ENCODE measurements at places on chromosomes 13 and 19. TPM values are rescaled to one million over a fixed set of nuclear protein-coding genes. Genes with fewer than 3 reads are reported as not detected.

The SLITRK6 gene
- total RNA-seq, result 0.20 TPM

The SLAIN1 gene
- total RNA-seq, result 20.0 TPM

DNA sequence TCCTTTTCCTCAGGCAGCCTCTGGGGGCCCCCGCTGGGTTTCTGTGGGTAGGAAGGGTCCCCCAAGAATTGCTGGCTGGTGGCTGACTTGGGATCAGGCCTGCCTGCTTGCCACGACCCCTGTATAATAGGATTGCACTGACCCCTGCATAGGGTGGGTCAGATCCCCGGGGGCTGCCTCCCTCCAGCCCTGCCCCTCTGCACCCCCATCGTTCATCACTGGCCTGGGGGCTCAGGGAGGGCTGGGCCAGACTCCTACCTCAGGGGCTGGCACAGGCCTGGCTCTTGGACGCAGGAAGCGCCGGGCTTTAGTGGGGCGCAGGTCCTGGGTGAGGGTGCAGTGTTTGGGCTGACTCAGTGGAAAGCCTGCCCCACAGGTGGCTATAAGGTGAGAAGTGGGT lies 10.6 kb downstream of the NDUFB7 start:
- no peak for DNase-seq

The IL4I1 gene
- total RNA-seq, result 5.7 TPM

The PSMC4 gene
- 80.0 TPM for total RNA-seq

GRCh38 chr13:62706048-62706447 lies 1290.4 kb upstream of the PCDH20 start:
- no peak for DNase-seq

DNA sequence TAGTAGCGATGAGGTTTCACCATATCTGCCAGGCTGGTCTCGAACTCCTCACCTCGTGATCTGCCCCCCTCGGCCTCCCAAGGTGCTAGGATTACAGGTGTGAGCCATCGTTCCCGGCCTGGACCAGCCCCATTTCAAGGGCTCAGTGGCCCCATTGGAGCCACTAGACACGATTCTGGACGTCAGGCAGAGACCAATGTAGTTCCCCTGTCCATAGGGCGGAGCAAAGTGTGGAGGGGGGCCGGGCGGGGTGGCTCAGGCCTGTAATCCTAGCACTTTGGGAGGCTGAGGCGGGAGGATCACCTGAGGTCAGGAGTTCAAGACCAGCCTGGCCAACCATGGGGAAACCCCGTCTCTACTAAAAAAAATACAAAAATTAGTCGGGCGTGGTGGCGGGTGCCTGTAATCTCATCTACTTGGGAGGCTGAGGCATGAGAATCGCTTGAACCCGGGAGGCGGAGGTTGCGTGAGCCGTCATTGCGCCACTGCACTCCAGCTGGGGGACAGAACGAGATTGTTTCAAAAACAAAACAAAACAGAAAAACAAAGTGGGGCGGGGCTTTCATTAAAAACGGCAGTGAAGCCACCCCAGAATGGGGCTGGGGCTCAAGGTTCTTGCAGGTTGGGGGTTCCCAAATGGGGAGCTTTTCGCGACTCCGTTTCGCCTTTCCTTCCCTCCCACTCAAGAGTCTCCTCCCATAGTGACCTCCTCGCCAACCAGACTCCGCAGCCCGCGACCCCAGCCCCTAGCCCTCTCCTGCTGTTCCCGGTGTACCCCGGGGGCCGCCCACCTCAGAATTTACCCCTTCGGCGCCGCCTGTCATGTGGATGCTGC lies 758 bp upstream of the TECR start:
- DNase-seq, result peak; percentile 85

DNA sequence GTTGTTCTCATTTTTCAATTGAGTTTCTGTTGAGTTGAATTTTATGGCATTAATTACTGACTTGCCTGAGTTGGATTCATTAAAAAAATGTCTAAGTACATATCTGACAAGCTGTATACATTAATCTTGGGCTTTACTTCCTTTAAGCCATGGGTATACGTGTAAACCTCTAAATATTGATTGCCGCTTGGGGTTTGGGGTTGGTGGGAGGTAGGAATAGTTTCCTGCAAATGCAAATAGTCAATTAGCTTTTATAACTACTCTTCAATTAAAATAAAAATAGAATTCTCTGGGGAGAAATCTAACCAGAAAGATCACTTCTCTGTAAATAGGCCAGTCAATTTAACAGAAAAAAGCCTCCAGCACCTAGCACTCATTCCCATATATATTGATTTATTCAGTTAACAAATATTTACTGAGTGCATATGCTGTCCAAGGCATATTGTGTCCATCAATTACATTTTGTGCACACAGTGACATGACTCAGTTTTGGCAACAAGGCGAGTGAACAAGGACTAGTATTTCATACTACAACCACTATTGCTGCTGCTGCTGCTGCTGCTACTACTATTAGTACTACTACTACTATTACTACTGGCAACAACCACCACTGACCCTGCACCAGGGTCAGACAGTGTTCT lies 306.8 kb downstream of the RFC3 start:
- DNase-seq, result no peak

DNA sequence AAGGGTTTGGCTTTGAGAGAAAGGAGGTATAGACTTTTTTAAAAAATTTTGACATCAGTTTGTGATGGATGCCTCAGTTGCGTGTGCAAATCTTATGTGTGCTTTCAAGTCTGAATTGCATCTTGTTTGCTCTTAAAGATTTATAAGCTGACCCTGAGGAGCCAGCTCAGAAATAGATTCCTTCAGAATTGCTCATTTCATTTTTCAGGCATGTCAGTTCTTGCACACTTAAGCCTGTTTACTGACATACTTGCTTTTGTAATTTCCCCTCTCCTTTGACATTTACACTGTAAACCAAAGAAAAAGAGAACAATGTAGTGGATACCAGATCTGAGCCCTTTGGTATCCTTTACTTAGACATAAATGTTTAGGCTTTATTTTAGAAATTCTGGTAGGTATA lies 87.6 kb downstream of the RNF17 start:
- DNase-seq, result no peak

GRCh38 chr19:18865106-18865972 lies 30.6 kb downstream of the CERS1 start:
- DNase-seq, result peak; percentile 72

The RAB3D gene
- 51.3 TPM for total RNA-seq

DNA sequence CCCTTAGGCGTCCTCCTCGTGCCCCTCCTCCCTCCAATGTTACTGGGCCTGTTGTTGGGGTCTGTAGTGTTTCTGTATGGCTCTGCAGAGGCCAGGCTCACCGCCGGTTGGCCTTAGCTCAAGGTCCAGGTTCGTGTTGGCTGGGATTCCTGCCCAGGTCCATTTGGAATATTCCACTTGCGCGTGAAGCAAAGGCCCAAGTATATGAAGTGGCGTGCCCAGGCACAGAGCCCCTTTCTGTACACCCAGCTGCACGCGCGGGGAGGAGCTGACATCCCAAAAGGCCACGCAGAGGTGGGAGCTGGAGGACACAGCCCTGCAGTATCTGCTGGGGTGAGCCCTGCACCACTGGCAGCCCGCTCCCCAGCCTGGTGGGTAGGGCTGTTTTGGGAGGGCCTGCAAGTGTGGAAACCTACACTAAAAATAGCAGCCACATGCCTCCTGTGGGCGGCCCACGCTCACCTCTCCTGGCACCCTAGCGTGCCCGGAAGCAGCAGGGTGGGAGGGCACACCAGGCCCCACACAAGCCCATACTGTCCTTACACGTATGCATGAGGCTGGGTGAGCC lies 30.2 kb downstream of the CRTC1 start:
- DNase-seq, result no peak

GRCh38 chr13:67554286-67554685 lies 324.1 kb upstream of the PCDH9 start:
- DNase-seq, result no peak

DNA sequence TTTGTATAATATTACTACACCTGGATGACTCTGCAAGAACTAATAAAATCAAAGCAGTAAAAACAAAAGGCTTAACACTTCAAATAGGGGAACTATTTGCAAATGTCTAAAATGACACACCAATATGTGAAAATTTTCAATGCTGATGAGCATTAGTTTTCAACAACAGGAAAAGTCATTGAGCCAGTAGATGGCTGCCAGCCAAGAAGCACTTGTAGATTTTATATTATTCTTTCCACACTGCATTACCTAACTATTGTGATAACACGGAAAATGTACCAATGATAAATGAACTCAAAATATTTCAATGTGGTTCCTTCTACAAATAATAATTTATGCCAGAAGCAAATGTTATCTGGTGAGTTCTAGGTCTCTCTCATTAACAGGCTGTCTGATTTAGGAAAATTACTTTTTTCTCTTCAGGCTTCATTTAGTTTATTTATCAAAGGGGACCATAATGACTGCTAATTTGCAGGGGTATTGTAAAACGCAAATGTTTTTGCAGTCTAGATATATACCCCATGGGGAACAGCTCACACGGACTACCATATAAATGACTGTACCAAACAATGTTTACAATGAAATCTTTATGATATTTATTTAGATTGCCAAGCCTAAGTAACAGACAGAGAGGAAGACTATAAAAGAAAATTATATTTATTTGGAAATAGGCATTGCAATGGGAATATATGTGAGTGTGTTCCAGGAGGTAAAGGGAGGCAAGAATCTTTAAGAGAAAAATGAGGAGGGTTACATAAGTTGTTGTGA lies 407.8 kb downstream of the LIG4 start:
- DNase-seq, result no peak

The SIPA1L3 gene
- total RNA-seq, result 48.2 TPM

DNA sequence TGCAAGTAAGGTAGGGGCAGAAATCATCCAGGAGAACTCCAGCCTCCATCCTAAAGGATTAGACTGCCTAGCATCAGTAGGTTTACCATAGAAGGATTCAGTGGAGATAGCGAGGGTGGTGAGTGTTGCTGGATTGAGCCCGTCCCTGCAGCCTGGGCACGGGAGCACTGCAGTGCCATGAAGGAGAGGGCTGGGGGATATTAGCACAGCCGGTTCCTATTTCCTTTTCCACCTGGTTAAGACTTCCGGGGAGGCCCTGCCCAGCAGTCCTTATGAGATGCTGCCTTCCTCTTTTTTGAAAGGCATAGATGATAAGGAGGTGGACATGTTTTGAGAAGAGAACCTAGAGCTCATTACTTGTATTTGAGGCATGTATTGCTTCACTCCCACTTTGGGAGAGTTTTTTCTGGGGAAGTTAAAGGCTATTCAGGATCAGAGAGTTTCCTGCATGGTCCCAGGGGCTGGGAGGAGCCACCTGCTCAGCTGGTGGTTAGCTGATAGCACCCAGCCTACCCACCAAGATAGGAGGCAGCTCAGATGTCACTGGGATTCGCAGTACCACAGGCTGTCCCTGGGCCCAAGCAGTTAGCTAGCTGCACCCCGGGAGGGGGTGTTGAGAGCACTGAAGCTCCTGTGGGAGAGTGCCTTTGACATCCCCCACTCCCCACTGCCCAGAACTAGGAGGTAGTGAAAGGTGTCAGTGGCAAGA lies 17.2 kb downstream of the ACTN4 start:
- peak; percentile 79 for DNase-seq

GRCh38 chr19:34452723-34453122 lies 24.5 kb downstream of the UBA2 start:
- no peak for DNase-seq

GRCh38 chr13:29359181-29359580 lies 236.3 kb downstream of the SLC7A1 start:
- DNase-seq, result no peak

- DNase-seq, result no peak
These were observed 50.3 kb downstream of the CCDC70 start for GRCh38 chr13:51912091-51912490.

- DNase-seq, result no peak
These were observed 249.6 kb upstream of the SPRY2 start for GRCh38 chr13:80590551-80590950.

- DNase-seq, result no peak
These were observed 42.0 kb downstream of the LNX2 start for GRCh38 chr13:27578121-27579030.

- DNase-seq, result peak; percentile 74
These were observed 66.6 kb downstream of the GADD45B start for GRCh38 chr19:2542341-2543069.

The GARIN5A gene
- not detected for total RNA-seq

DNA sequence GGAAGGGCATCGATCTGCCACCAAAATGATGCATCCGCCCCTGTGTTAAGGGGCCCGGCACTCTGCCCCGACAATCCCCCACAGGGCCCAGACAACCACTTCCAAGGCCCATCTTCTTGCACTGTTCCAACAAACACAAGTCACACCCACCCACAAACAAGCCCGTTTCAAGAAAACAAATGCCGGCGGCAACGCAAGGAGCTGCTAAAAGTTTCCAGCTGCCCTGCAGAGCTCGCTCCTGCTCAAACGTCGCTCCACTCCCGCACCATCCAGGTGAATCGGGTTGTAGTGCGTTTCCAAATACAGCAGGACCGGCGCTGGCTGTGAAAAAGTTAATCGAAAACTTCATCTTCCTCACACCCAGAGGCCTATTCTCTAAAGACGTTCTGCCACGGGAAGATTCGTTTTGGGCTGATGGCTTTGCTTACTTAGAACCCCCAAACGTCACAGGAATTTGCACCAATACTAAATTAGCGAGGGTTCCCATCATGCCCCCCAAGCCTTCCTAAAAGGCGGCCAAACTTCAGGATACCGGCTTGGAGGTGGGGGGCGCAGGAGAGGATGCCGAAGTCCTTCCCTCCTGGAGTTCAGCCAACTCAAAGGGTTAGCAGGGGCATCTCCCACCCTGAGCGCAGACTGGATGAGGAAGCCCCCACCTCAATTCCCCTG lies 107.4 kb upstream of the DOCK9 start:
- peak; percentile 78 for DNase-seq

GRCh38 chr19:14416817-14417231 lies 2.3 kb downstream of the DDX39A start:
- no peak for DNase-seq

The IGFL2 gene
- not detected for total RNA-seq

- no peak for DNase-seq
These were observed 70.5 kb downstream of the ZNF568 start for GRCh38 chr19:36986601-36987000.

The ZNF525 gene
- total RNA-seq, result 10.7 TPM

- no peak for DNase-seq
These were observed 218.0 kb upstream of the SERP2 start for GRCh38 chr13:44155422-44156293.

GRCh38 chr13:95494082-95494681 lies 58.3 kb upstream of the CLDN10 start:
- DNase-seq, result no peak

Data from spleen (tissue), 13 donors.